ENCODE measurements at places on chromosomes 11 and 22.

DNA sequence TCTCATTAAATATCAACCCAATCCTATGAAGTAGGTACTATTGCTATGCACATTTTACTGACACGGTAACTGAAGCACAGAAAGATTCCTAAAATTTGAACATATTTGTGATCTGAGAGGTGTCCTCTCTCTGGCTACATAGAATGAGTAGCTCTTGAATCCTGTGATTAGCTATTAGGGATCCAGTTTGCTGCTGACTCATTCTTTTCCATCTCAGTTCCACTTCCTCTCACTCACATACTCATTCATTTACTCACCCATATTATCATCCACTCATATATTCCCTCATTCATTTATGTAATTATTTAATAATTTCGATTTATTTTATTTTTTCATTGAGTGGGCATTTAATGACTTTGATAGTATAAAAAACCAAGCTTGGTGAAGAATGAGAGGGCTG, 42.7 kb downstream of the OR5B17 start:
- peak; percentile 18 for DNase-seq

GRCh38 chr11:119103793-119104192, 2.1 kb upstream of the DPAGT1 start:
- no peak for DNase-seq

DNA sequence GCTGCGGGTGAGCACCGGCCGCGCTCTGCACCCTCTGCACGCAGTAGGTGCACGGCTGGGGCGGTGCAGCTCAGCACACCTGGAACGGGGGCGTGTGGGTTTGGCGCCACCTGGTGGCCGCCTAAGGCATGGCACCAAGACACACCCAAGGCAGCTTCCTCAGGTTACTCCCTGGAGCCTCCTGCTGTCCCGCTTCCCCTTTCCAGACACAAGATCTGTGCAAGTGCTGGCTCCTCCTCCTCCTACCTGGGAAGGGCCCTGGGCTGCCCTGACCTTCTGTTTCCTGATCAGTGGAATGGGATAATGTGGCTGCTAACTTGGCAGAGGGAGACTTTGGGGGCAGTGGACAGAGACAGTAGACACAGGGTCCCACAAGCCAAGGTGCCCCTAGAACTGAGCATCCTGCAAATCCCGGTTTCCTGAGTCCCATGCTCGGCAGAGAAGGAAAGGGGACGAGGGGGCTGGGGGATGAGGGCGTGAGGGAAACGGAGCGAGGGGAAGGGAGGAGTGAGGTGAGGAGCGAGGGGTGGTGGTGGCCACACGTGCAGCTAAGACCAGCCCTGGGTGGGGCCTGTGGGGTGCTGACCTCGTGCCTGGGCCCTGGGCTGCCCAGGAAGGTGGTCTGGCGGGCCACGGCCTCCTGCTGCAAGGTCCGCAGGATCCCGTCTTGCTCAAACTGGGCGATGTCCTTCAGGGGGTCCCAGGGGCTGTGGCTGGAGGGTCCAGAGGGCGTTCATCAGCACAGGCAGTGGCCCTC, 34.8 kb upstream of the CARS1 start:
- peak; percentile 78 for DNase-seq

DNA sequence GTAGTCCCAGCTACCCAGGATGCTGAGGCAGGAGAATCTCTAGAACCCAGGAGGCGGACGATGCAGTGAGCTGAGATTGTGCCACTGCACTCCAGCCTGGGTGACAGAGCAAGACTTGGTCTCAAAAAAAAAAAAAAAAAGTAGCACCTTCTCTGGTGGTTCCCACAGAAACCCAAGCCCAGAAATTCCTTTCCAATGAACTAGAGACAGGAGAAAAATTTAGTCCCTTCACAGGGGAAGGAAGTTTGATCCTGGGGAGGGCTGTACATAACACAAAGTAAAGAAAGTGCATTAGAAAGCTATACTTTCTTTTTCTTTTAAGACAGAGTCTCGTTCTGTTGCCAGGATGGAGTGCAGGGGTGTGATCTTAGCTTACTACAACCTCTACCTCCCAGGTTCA, 25.5 kb upstream of the APOA1 start:
- DNase-seq: peak; percentile 59

GRCh38 chr11:129427816-129428406, 52.3 kb downstream of the BARX2 start:
- DNase-seq: no peak

GRCh38 chr11:124193221-124194010, 10.3 kb downstream of the OR10D3 start:
- no peak for DNase-seq

GRCh38 chr11:65873318-65874156, 937 bp upstream of the EFEMP2 start:
- DNase-seq: peak; percentile 98

DNA sequence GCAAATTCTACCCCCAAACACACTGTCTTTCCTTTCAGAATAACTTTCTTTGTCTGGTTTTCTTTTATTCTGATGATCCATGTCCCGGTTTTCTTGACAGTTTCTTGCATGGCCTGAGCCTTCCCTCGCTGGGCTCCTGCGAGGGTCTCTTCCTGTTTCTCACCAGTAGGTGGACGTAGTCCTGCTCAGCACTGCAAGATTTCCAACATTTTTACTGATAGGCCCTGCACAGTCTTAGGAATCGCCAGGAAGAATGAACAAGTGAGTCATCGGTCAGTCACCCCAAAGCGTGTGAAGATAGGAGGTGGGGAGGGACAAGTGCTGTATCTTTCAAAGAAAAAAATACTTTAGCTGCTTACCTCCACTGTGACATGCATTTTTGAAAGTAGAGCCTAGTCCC, 16.9 kb upstream of the KIRREL3 start:
- DNase-seq: peak; percentile 93

- DNase-seq: no peak
These were observed 10.3 kb downstream of the YAP1 start for GRCh38 chr11:102120437-102120973.

DNA sequence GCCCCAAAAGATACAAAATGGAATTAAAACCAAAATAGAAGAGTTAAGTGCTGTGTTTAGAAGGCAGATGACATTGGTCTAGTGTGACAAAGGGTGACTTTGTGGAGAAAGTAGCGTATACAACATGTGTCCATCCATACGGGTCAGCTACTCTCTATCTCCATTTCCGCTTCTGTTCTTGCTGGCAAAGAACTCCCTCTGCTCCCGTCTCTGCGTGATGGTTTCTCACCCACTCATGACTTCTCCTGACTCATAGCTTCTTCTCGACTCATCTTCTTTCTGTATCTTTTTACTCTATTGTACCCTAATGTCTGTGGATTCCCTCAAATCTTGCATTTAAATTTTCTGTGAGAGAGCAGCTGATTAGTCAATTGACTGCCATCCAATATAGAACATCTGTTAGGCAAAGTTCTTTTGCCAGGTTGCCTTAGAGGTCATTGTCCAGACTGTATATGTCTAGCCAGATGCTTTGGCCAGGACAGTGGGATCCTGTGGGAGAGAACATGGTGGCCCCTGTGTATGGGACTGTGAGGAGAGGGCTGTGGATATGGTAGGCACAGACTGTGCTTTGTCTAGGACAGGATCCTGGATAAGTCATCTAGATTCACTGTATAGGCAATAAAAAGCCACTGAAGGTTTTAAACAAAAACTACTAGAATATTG, 28.4 kb downstream of the MMP13 start:
- DNase-seq: no peak

GRCh38 chr11:112025707-112026106, 499 bp downstream of the DLAT start:
- DNase-seq: peak; percentile 27

DNA sequence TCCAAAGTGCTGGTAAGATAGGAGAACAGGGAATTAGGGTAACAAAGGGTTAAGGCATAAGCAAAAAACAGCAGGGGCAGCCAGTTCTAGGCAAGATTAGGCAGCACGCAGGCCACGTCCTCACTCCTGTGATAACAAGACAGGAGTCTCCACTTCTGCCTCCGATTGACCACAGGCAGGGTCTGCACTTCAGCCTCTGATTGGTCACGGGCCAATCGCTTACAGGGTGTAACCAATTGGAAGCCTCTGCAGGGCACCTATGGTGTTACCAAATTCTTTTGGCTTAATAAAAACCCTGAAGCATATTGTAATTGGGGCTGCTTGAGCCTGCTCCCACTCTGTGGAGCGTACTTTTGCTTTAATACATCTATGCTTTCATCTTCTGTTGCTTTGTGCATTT, 12.2 kb upstream of the GSTP1 start:
- DNase-seq: no peak

DNA sequence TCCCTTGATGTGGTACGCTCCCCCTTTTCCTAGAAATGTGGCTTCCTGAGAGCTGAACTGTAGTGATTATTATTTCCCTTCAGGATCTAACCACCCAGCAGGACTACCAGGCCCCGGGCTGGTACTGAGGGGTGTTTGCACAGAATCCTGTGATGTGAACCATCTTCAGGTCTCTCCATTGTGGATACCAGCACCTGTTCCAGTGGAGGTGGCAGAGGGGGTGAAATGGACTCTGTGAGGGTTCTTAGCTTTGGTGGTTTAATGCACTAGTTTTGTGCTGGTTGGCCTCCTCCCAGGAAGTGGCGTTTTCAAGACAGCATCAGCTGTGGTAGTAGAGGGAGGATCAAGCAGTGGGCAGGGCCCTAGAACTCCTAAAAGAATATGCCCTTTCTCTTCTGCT, 18.6 kb downstream of the C11orf91 start:
- no peak for DNase-seq

GRCh38 chr22:32949391-32950173, 108.6 kb downstream of the SYN3 start:
- no peak for DNase-seq

- DNase-seq: no peak
These were observed 18.4 kb downstream of the TSPAN4 start for GRCh38 chr11:861105-861479.

- DNase-seq: no peak
These were observed 9.2 kb upstream of the NOX4 start for GRCh38 chr11:89500336-89500735.

DNA sequence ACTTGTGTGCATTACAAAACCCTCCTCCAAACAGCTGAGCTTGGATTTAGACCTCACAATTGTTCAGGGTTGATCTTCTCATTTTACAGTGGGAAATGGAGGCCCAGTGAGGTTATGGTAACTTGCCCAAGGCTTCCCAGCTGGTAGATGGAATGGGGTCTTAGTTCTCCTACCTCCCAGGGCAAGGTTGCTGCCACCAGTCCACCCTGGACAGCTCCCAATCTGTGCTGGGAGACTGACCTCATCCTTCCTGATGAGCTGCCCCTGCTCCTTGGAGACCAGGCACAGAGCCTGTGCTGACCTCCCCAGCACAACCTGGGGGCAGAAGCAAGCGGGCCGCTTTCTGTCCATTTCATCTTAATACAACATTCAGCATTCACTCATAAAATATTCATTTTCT, 190.7 kb downstream of the ST3GAL4 start:
- DNase-seq: peak; percentile 48

GRCh38 chr11:726278-727220, 20.5 kb downstream of the EPS8L2 start:
- no peak for DNase-seq

- DNase-seq: no peak
These were observed 263.6 kb downstream of the KIRREL3 start for GRCh38 chr11:126736682-126737572.

GRCh38 chr22:28750471-28750881, 8.6 kb downstream of the HSCB start:
- DNase-seq: peak; percentile 11

GRCh38 chr22:44362249-44363012, 49.7 kb upstream of the SHISAL1 start:
- DNase-seq: no peak

DNA sequence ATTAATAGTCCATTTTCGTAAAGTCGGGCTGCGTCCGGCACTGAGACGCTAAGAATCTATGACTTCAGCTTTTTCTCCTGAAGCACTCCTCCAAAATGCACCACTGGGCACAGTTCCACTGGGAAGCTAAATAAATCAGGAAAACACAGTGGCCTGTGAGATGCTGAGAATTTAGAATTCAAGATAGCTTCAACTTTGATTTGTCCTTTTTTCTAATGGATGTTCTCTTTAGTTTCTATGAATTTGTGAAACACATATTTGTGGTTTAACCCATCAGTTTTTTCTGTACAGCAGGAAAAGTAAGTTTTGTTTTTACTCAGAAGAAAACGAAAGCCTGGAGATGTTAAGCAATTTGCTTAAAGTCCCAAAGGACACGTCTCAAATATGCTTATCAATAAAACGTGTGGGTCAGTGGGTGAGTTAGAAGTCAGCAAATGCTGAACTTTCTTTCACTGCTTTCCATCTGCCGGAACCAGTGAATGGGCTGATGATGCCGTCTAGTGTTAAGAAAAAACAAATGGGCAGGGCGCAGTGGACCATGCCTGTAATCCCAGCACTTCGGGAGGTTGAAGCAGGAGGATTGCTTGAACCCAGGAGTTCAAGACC, 40.7 kb upstream of the CLMP start:
- DNase-seq: no peak

- DNase-seq: no peak
These were observed 104.7 kb upstream of the PITPNB start for GRCh38 chr22:28023774-28024173.

- no peak for DNase-seq
These were observed 476.3 kb upstream of the CADM1 start for GRCh38 chr11:115980337-115981103.

DNA sequence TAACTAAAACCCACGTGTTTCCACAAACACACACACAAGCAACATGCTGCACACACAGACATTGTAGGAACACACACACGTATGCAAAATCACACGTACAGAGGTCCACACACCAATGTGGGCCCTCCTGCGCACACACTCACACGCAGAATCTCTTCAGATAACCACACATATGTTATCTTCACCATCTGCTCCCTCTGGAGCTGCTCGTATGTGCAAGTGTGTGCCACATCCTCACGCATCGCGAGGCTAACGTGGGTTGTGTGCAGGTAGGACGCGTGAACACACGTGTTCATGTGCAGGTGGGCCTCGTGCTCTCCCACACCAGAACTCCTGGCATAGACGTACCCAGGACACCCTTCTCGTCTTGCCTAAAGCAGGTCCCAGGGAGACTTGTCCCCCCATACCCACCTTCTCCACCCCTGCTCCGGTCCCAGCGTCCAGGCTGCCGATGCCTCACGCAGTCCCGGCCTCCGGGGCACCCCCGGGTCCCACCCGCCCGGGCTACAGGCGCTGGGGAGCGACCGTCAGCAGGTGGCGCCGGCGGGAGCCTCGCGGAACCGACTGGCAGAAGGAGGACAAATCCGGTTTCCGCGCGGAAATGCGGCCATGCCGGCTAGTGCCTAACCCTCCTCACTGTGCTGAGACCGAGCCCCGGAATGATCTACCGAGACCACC, 10.3 kb upstream of the IGSF9B start:
- DNase-seq: peak; percentile 50

DNA sequence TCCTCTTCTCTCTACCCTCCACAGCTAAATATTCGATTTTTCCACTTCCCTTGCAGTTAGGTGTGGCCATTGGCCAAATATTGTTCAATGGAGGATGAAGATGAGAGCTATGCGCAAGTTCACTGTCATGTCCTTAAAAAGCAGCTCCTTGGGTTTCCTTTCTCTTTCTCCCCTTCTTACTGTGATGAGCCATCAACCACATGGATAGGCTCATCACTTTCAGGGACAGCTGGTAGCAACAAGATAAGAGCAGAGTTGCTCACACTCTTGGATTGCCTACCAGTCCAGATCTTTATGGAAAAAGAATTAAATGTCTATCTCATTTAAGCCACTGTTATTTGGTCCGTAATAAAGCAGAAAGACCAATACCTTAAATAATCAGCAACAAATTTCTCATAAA, 377.0 kb downstream of the DDX10 start:
- DNase-seq: no peak

- DNase-seq: no peak
These were observed 39.4 kb downstream of the BLID start for GRCh38 chr11:122076512-122077120.

GRCh38 chr11:936199-936598, 10.5 kb downstream of the AP2A2 start:
- DNase-seq: no peak

All from AG08395 (cell line).